Activated CD8-positive, alpha-beta T cell treated with anti-CD3 and anti-CD28 coated beads for 36 hours (primary cell): ENCODE measurements at places on chromosomes 12 and 14. TPM values are rescaled to one million over a fixed set of nuclear protein-coding genes. Genes with fewer than 3 reads are reported as not detected.

DNA sequence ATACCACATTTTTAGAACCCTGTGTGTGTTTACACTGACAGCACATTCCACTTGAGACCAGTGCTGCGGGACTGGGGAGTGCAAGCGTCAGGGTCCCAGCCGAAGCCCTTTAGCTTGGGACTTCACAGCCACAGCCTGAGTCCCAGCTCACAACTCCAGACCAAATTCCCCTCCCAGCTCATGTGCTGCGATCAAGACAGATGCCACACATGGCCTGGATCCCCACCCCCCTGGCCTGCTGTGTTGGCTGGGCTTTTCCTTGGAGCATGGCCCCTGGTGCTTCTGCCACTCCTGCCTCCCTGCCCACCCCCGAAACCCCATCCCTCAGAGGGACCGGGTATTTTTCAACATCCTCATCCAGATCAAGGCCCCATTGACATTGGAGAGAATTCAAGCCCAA lies 63.7 kb downstream of the WDR20 start:
- no peaks in the 10 kb centered on the region for H3K27me3 ChIP-seq
- peaks cover 24% of the 10 kb centered on the region for H3K36me3 ChIP-seq
- no peak for DNase-seq
- H3K27ac ChIP-seq: no peak overlapping the region
- H3K4me1 ChIP-seq: peaks cover 46% of the 10 kb centered on the region

The RNASE3 gene
- total RNA-seq: not detected

DNA sequence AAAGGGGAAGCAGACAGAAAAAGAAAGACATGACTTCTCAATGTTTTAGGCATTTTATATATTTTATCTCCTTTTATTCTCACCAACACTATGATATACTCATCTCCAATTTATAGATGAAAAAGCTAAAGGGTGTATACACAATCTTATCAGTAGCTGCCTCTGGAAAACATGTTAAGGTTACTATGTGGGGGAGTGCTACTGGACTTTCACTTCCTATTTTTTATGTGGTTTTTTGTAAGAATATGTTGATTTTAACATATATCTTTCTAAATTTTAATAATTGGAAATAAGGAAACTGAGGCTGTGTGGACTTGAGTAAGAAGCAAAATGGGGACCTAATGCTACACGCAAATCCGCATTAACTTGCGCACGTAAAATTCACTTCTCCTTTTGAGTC lies 99.6 kb upstream of the PDE3A start:
- H3K36me3 ChIP-seq: no peaks in the 10 kb centered on the region
- no peaks in the 10 kb centered on the region for H3K4me1 ChIP-seq
- H3K27ac ChIP-seq: no peak overlapping the region
- H3K27me3 ChIP-seq: no peaks in the 10 kb centered on the region
- no peak for DNase-seq

DNA sequence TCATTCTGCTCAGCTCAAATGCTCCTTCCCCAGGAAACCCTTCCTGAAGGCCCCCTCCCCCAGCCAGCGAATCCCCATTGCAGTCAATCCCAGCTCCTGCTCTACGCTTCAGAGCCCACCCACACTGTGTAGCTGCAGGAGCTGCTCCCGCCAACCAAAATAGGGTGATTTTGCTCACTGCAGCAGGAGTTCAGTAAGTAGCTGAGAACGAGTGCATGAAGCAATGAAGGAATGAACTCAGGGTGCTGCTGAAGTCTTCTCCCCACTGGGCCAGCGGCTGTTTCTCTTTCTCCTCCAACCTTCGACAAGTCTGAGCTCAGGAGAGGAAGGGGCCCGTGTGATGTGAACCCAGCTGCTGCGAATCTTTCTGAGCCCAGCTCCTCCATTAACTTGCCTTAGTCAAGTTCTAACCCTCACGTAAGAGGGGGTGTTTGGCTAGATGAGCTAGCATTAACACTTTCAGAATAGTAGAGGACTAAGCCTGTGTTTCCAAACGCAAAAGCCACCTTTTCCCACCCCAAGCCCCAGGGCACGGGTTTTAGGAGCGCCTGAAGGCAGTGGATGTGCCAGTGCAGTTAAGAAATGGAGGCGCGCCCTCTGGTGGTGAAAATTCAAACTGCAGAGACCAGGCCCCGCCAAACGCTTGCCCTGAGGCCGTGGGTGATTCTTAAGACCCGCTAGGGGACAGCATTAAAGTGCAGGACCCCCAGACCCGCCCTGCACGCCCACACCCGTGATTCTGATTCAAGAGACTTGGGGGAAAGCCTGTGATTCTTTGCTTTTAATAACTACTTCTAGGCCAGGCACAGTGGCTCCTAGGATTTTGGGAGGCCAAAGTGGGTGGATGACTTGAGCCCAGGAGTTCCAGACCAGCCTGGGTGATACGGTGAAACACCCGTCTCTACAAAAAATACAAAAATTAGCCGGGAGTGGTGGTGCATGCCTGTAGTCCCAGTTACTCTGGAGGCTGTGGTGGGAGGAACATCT lies 11.9 kb upstream of the SERPINA4 start:
- H3K27me3 ChIP-seq: peaks cover 21% of the 10 kb centered on the region
- no peak overlapping the region for H3K27ac ChIP-seq
- no peaks in the 10 kb centered on the region for H3K4me1 ChIP-seq
- DNase-seq: peak; percentile 71
- H3K4me3 ChIP-seq: no peak overlapping the region

GRCh38 chr14:73500360-73500759 lies 9.6 kb downstream of the RIOX1 start:
- DNase-seq: no peak
- H3K36me3 ChIP-seq: peaks cover 16% of the 10 kb centered on the region
- H3K27ac ChIP-seq: no peak overlapping the region
- no peaks in the 10 kb centered on the region for H3K27me3 ChIP-seq

The RPGRIP1 gene
- not detected for total RNA-seq

The GRIN2B gene
- not detected for total RNA-seq

DNA sequence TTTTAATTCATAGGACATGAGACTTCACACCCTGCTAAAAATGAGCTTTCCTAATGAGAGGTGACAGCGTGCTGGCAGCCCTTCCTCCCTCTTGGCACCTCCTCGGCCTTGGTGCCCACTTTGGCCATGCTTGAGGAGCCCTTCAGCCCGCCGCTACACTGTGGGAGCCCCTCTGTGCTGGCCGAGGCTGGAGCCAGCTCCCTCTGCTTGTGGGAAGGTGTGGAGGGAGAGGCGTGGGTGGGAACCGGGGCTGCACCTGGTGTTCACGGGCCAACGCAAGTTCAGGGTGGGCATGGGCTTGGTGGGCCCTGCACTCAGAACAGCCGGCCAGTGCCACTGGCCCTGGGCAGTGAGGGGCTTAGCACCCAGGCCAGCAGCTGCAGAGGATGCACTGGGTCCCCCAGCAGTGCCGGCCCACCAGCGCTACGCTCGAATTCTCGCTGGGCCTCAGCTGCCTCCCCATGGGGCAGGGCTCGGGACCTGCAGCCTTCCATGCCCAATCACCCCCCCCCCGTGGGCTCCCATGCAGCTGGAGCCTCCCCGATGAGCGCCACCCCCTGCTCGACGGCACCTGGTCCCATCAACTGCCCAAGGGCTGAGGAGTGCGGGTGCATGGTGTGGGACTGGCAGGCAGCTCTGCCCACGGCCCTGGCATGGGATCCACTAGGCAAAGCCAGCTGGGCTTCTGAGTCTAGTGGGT lies 22.7 kb upstream of the B4GALNT1 start:
- peaks cover 7% of the 10 kb centered on the region for H3K27me3 ChIP-seq
- no peaks in the 10 kb centered on the region for H3K36me3 ChIP-seq
- no peak overlapping the region for H3K27ac ChIP-seq

DNA sequence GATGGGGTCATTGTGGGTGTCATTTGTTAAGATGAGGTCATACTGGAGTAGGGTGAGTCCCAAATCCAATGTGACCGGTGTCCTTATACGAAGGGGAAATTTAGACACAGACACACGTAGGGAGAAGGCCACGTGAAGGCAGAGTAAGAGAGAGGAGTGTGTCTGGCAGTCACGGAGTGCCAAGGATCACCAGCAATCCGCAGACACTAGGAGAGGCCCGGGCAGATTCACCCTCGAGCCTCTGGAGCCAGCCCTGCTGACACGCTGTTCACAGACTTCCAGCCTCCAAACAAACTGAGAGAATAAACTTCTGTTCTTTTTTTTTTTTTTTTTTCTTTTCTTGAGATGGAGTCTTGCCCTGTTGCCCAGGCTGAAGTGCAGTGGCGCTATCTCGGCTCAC lies 24.9 kb downstream of the BRI3BP start:
- no peaks in the 10 kb centered on the region for H3K27me3 ChIP-seq
- peaks cover 37% of the 10 kb centered on the region for H3K36me3 ChIP-seq
- H3K4me1 ChIP-seq: no peaks in the 10 kb centered on the region
- H3K4me3 ChIP-seq: no peak overlapping the region
- DNase-seq: no peak

GRCh38 chr14:72754949-72755348 lies 139.0 kb downstream of the DPF3 start:
- H3K36me3 ChIP-seq: peaks cover 4% of the 10 kb centered on the region
- no peak overlapping the region for H3K27ac ChIP-seq
- no peaks in the 10 kb centered on the region for H3K27me3 ChIP-seq
- DNase-seq: no peak

DNA sequence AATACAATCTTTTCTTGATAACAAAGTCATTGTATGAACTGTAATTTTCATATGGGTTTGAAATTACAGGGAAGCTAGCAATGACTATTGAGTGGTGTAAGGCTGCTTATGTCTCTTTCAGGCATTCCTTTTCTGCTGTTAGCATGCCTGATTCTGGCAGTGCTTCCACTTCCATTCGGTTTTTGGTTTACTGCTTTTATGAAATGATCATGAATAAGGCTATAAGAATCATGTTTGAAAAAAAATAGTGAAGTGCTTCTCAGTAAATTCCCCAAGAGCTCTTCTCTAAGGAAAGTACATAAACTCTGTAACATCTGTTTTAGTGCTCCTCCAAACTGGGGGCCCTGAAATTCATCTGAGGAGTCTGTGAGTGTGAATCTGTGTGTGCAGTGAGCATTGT lies 434.0 kb upstream of the RGS6 start:
- H3K27me3 ChIP-seq: no peaks in the 10 kb centered on the region
- DNase-seq: no peak
- H3K27ac ChIP-seq: no peak overlapping the region
- H3K4me3 ChIP-seq: no peak overlapping the region
- peaks cover 25% of the 10 kb centered on the region for H3K4me1 ChIP-seq
- peaks cover 7% of the 10 kb centered on the region for H3K36me3 ChIP-seq

- peaks cover 29% of the 10 kb centered on the region for H3K4me1 ChIP-seq
- H3K27ac ChIP-seq: no peak overlapping the region
- DNase-seq: no peak
- no peaks in the 10 kb centered on the region for H3K27me3 ChIP-seq
- no peak overlapping the region for H3K4me3 ChIP-seq
These were observed 57.6 kb downstream of the NCOR2 start for GRCh38 chr12:124509676-124510300.

The SHMT2 gene
- 480 TPM for total RNA-seq

The GLIPR1L1 gene
- total RNA-seq: not detected

DNA sequence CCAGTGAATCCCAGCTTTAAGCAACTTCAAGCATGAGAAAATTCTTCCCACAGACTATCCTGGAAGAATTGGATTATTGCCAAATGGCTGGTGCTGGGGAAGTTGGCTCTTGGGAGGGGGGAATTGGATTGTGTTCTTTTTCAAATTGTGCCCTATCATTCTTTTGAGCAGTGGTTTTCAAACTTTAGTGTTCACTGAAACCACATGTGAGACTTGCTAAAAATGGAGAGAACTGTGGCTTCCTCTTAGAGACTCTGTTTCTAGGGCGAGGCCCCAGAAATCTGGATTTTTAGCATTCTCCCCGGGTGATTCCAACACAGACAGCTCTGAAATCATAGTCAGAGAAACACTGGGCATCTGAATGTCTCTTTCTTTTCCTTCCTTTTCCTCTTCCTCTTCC lies 14.3 kb upstream of the OTUB2 start:
- DNase-seq: no peak
- H3K4me1 ChIP-seq: peaks cover 34% of the 10 kb centered on the region
- H3K27me3 ChIP-seq: peaks cover 4% of the 10 kb centered on the region
- no peak overlapping the region for H3K4me3 ChIP-seq
- H3K27ac ChIP-seq: no peak overlapping the region

The IRF9 gene
- 118 TPM for total RNA-seq

GRCh38 chr14:22846811-22847307 lies 10.5 kb downstream of the MMP14 start:
- no peak for DNase-seq
- no peaks in the 10 kb centered on the region for H3K36me3 ChIP-seq
- no peak overlapping the region for H3K27ac ChIP-seq
- H3K4me3 ChIP-seq: no peak overlapping the region

GRCh38 chr12:16424531-16424930 lies 77.1 kb downstream of the MGST1 start:
- H3K27ac ChIP-seq: no peak overlapping the region
- no peaks in the 10 kb centered on the region for H3K27me3 ChIP-seq
- no peak overlapping the region for H3K4me3 ChIP-seq
- no peak for DNase-seq

- no peaks in the 10 kb centered on the region for H3K27me3 ChIP-seq
- H3K4me3 ChIP-seq: no peak within 1 kb of the TSS
- H3K36me3 ChIP-seq: no peaks in the 10 kb centered on the region
- no peak within 1 kb of the TSS for H3K27ac ChIP-seq
- DNase-seq: peak; percentile 56
- H3K4me1 ChIP-seq: peaks cover 5% of the 10 kb centered on the region
These were observed at the start of gene ZC2HC1C for GRCh38 chr14:75069121-75069810. Gene ZC2HC1C (plus strand): TSS chr14:75069641. CDS start chr14:75070574, 933 bp downstream.

The CLEC14A gene
- total RNA-seq: not detected

The KLRB1 gene
- 4.7 TPM for total RNA-seq

The ANKRD33 gene
- not detected for total RNA-seq

DNA sequence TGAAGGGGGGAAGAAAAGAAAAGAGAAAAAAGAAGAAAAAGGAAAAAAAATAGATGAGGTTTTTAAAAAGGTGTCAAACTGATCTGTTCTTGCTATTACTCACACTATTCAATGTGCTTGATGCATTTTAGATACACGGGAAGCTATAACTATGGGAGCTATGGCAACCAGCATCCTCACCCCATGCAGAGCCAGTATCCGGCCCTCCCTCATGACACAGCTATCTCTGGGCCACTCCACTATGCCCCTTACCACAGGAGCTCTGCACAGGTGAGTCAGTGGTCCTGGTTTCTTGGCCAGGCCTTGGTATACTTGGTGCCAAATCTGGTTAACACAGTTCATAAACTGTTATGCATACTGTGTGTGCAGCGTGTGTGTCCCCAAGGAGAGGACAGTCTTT lies 24.0 kb upstream of the RIC8B start:
- peaks cover 42% of the 10 kb centered on the region for H3K4me1 ChIP-seq
- no peaks in the 10 kb centered on the region for H3K27me3 ChIP-seq
- peaks cover 7% of the 10 kb centered on the region for H3K36me3 ChIP-seq
- H3K4me3 ChIP-seq: no peak overlapping the region
- peak; percentile 40 for DNase-seq
- peak overlapping the region; percentile 18 for H3K27ac ChIP-seq

DNA sequence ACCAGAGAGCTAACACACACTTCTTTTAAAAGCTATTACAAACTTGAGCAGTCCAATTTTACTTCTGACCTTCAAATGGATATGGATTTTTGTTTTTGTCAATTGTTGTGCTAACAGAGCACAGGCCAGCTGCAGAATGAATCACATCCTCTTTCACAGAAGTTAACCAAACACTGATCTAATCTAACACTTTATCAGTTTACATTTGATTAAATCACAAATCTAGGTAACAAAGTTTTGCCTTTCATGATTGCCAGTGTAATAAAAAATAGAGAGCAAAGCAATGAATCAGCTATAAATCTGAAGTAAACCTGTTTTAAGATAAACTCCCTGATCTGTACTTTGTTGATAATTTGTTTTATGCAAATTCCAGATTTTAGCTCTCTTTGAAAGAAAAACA lies 273.1 kb upstream of the RGS6 start:
- no peak overlapping the region for H3K4me3 ChIP-seq
- H3K4me1 ChIP-seq: peaks cover 12% of the 10 kb centered on the region
- H3K27me3 ChIP-seq: no peaks in the 10 kb centered on the region

The CD4 gene
- total RNA-seq: 11.1 TPM
